ENCODE measurements at places on chromosomes 7 and 10. TPM values are rescaled to one million over a fixed set of nuclear protein-coding genes. Genes with fewer than 3 reads are reported as not detected.
A peak's percentile ranks its signal among the peaks of the same experiment; 100 is the strongest.

The RPEL1 gene
- 0.12 TPM for total RNA-seq

The ANKRD22 gene
- total RNA-seq, result not detected

The VAX1 gene
- not detected for total RNA-seq

The IKZF1 gene
- not detected for total RNA-seq

The MYH16 gene
- total RNA-seq, result 0.34 TPM

The RBP4 gene
- 0.37 TPM for total RNA-seq

The FLNC gene
- total RNA-seq, result 150 TPM

The TRPV5 gene
- not detected for total RNA-seq

The HHEX gene
- total RNA-seq, result not detected

The C10orf143 gene
- not detected for total RNA-seq

The LIPN gene
- not detected for total RNA-seq

The SPDYE1 gene
- total RNA-seq, result not detected

The PLA2G12B gene
- not detected for total RNA-seq

The FAM180A gene
- total RNA-seq, result 3.4 TPM

The CTAGE8 gene
- 0.05 TPM for total RNA-seq

GRCh38 chr7:2157473-2158279 is 75.1 kb downstream of the MAD1L1 start:
- peak; percentile 90 for DNase-seq

DNA sequence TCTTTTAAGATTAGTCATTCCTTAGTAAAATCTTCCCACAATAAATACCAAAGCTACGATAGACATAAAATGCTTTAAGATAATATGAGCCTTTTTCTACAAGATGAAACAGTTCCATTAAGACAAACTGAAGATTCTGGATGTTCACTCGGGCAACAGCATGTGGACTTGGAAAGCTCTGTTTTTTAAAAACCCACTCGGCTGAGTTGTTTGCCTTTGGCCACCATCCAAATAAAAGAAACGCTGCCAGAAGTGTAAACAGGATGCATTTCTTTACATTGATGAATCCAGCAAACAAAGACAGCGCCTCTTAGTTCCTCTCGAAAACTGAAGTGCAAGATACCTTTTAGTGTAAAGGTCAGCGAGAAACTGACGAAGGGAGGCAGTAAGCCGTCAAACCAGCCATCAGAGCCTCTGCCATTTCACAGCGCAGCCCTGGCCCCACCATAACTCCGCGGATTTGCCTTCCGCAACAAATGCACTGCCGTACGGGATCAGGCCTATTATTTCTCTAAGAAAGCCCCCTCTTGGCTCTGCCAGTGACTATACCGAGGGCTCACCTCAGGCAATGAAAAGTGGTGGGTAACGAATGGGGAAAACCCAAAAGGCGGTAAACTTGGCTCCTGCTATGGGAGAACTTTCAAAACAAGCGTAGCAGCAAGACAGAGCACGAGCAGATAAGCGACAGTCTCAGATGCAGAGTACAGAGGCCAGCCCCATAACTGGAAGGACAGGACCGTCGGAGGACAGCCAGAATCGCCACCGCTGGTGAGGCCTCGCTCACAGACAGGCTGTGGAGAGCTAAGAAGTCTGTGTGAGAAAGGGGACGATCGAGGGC is 41.4 kb downstream of the GNA12 start:
- DNase-seq, result peak; percentile 30

- DNase-seq, result peak; percentile 83
Measured at GRCh38 chr10:28631896-28632583, 45.3 kb upstream of the BAMBI start.

GRCh38 chr10:129397198-129397974 is 69.7 kb upstream of the MGMT start:
- no peak for DNase-seq

DNA sequence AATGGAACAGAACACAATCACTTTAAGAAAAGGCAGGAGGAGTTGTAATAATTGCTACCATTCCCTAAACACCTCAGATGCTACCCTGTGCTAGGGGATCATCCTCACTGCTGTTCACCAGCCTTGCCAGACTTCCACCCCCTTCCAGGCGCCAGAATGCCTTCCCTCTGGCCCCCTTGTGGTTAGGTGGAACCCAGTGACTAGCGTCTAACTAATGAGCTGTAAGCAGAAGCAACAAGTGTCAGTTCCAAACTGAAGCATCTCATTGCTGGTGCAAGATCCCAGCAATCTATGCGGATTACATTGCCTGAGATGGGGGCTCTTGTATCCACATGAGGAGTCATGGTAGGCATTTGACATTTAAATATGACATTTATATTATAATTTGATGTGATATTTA is 86.6 kb downstream of the FRMD4A start:
- peak; percentile 70 for DNase-seq

DNA sequence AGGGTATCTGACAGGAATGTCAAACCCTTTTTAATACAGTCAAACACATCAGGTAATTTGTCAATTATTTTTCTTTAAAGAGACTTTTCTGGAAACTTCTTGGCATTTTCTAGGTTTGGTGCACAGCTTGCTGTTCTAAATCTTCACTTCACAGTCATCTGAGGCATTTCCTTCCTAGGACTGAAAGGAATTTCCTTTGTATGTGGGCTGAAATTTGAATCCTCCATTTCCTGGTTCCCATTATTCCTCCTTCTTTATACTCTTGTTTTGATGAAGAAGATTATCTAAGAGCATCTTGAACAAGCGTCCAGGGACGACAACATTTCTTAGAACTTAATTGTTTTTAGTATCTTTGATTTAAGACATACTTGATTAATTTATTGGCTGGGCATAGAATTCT is 24.9 kb downstream of the CALD1 start:
- no peak for DNase-seq

DNA sequence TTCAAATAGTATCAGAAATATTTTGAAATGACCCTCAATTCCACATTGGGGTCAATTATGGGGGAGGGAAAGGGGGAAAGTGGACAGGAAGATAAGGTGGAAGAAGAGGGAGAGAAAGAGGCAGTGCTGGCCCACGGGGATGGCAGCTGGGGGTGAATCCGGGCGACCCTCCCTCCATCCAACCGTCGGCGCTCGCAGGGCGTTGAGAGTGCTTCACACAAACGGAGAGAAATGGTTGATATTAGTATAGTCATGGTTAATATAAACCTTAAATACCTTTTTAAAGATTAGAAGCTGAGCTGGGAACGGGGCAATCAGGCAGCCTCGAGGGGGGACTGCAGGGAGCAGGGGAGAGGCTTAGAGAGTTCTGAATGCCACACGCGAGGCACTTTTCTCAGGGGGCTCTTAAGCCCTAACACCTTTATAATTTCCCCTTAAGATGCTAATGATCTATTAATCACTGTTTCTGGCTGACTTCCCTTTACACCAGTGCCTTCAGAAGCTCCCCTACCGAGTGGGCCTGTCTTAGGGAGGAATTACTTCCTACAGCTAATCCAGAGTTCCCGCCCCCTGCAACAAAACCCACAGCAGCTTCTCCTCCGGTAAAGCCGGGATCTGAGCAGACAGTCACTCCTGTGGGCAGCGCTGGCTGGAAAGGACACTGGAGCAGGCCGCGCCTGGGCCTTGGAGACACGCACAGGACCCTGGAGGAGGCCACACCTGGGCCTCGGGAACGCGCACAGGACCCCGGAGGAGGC is 39.5 kb downstream of the PRKAG2 start:
- no peak for DNase-seq

DNA sequence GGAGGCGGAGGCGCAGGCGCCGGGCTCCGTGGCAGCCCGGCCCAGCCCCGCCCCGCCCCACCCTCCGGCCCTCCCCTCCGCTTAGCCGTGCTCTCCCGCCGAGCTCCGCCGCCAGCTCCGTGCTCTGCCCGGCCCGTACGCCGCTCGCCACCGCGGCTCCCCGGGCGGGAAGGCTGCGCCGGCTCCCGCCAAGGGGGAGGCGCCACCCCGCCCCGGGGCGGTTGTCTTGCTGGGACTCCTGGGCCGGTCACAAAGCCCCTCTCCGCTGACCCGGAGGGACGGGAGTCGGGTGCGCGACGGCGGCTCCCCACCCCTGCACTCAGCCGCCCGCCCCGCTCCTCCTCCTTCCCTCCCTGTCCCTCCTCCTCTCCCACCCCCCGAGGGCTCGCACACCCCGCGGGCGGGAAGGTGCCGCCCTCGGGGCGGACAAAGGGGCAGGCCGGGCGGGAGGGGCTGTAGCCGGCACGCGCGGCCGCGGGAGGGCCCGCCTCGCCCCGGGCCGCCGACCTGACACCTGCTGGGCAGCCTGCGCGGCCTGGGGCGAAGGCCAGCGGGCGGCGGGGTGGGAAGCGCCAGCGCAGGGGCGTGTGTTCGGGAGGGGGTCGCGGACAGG is 11.5 kb upstream of the SP8 start:
- DNase-seq, result peak; percentile 45

DNA sequence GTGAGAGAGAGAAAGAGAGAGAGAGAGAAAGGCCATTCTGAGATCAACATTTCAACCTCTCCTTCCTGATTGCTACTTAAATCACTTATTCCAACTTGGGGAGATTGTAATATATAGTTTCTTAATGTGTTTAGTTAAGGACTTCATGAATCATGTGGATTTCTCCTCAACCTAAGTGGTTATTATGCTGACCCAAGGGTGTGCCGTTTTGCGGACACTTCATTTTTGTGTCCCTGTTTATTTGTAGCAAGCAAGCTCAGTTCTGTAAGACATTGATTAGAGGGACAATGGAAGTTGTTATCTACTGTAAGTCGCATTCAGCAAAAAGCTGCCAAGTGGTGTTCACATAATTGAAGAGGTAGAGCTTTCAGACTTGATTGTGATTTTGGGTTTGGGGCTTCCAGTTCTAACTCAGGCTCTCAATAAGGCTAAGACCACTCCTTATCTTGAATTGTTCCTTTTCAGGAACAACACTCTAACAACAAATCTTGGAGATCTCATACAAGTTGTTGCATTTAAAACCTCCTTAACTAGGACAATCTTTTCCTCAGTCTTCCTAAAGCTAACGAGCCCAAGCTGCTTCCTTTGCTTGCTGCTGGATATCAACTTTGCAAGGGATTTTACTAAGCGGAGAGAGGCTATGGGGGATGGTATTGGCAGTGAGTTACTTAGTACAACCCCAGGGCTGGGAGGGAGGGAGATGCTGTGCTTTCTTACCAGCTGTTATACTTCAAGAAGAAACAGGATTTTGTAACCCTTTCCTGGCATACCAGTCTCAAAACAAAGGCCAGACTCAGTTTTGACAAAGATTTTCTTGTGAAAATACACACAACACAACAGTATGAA is 19.8 kb upstream of the COL1A2 start:
- peak; percentile 93 for DNase-seq

- DNase-seq, result no peak
Measured at GRCh38 chr7:21757537-21758282, 188.0 kb downstream of the CDCA7L start.

GRCh38 chr10:96446966-96447596 is 66.6 kb downstream of the TLL2 start:
- DNase-seq, result no peak

GRCh38 chr7:156123362-156123761 is 311.1 kb upstream of the SHH start:
- no peak for DNase-seq

GRCh38 chr10:71641449-71641848 is 78.1 kb downstream of the C10orf105 start:
- DNase-seq, result no peak

DNA sequence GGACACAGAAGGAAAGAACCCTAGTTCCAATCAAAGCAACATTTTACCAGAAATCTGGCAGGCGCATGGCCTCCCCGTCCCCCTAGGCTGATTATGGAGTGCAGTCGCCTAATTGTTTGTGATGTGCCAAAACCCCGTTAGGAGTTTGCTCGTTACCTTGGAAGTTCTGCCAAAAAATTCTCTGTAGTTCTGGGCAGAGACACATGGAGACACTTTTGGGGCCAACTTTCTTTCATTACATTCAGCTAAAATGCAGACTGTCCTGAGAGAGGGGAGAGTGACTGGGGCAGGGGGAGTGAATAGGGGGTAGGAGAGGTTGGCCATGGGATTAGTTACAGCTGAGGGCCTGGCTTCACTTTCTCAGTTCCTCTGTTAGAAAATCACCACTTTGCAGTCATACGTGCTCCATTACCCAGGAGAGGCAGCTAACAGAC is 158.0 kb upstream of the NPVF start:
- no peak for DNase-seq

GRCh38 chr7:157550300-157551275 is 213.8 kb downstream of the DNAJB6 start:
- no peak for DNase-seq

- no peak for DNase-seq
Measured at GRCh38 chr7:58086871-58087535, 637.0 kb downstream of the ZNF716 start.

DNA sequence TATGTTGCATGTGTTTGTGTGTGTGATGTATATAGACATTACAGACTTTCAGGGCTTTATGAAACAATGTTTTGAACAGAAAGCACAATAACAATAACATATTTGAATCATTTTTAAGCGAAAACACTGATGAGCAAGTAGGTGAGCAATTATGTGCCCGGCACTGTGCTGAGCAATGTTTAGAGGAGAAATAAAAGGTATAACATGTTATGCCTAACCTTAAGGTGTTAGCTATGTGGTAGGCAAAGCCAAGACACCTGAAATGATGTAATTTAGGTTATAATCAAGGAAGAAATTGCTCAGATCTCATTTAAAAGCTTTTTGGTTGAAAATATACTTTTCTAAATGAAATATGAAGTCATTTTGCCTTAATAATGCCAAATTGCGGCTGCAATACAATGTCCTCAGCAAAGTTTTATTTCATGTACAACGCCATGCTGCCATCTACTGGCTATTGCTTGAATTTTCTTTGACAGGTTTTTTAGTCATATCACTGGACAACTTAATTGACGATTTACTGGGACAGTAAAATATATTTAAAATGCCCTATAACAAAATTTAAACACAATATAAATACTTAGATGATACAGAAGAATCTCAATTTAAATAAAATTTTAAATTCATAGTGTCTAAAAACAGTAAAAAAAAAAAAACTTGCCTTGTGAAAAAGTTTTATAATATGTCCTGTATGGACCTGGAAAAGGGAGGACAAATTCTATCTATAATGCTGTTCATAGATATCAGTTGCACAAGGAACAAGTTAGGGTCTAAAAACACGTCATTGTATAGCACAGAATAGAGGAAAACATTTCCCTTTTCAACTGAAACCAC is 131.1 kb upstream of the CDK1 start:
- DNase-seq, result peak; percentile 60

GRCh38 chr10:30048768-30049517 is 10.4 kb downstream of the JCAD start:
- no peak for DNase-seq

GRCh38 chr10:47143072-47143471 is 156.9 kb upstream of the GDF10 start:
- DNase-seq, result no peak

- DNase-seq, result peak; percentile 6
Measured at GRCh38 chr7:28573059-28573553, 160.8 kb downstream of the CREB5 start.

- DNase-seq, result no peak
Measured at GRCh38 chr10:99421233-99421739, 9.1 kb downstream of the GOT1 start.

GRCh38 chr7:136278057-136278456 is 300.9 kb upstream of the MTPN start:
- no peak for DNase-seq

DNA sequence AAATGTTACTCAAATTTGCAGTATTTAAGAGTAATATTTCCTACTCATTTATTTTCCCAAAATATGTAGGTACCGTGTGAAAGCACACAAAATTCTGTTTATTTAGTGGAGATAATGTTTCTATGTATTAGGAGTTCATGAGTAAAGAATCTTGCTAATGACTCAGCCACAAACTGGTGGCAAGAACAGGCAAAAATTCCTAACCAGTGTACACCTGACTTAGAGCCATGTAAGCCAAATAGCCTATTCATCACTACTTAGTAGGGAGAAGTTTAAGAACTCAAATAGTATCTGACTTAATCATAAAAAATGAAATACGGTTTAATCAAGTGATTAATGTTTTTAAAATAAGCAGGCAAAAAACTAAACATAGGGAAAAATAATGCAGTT is 169.0 kb downstream of the SRPK2 start:
- peak; percentile 73 for DNase-seq

Data from M059J (cell line).